Mammary epithelial cell (primary cell): ENCODE measurements at places on chromosomes 6 and 20.
A peak's percentile ranks its signal among the peaks of the same experiment; 100 is the strongest.

DNA sequence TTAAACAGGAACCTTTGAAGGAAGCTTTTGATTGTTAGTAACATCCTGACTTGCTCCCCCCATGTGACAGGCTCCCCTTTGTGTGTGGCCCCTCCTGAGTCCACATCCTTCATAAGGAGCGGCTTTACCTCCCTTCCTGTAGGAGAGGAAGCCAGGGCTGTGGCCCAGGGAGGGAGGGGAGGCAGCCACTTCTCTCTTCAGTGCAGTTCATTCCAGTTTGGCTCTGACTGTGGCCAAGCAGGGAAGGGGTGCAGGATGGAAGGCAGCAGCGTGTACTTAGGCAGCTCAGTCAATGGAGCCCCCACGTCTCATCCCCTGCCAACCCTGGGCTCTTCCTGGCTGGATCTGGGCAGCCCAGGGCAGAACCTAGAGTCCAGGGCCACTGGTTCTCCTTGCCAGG is 295.2 kb downstream of the QKI start:
- DNase-seq = no peak

GRCh38 chr20:32667027-32667426 is 6.7 kb downstream of the C20orf203 start:
- DNase-seq = no peak

GRCh38 chr6:30129265-30130178 is 6.4 kb upstream of the TRIM40 start:
- DNase-seq = no peak

- DNase-seq = no peak
Measured at GRCh38 chr20:34300809-34301586, 2.2 kb downstream of the AHCY start.

- DNase-seq = peak; percentile 41
Measured at GRCh38 chr6:128208851-128209580, 308.2 kb upstream of the THEMIS start.

DNA sequence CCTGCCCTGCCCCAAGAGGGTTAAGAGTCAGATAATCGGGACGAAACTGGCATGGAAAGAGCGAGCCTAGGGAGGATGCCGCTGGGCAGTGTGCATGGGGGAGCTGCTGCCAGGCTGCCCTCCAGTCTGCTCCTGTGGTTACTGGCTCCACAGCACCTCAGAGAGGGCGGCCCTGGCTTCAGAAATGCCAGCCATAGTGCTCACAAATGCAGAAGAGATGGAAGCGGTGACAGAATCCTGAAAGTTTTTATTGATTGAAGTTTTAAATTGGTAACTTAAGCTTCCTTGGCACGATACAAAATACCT is 57.9 kb downstream of the VAPB start:
- no peak for DNase-seq

DNA sequence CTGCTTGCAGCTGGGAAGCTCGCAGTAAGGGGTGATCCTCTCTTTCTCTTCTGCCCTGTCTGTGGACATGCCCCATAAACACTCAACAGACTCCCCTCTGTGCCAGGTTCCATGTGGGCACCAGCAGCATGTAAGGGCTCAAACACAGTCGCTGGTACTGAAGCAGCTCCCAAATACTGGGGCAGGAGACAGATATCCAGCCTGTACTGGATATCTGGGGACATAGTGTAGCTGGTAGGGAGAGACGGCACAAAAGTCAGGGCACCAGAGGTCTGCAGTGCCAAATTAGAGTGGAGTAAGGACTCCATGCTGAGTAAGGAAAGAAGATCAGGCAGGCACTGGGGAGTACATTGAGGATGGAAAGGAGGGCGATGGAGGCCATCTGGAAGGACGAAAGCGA is 48.3 kb upstream of the RSPO4 start:
- no peak for DNase-seq

DNA sequence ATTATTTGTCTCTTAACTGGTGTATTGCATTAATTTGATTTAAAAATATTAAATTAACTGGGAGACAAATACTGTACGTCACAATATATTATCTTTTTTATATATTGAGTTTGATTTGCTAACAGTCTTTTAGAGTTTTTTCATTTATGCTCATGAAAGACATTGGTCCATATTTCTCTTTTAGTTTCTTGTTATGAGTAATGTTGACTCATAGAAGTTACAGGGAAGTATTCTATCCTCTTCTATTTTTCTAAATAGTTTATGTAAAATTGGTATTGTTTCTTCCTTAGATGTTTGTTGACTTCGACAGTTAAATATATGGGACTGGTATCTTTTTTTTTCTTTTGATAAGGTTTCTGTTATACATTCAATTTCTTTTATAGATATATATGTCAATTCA is 1115.6 kb upstream of the CITED2 start:
- DNase-seq = peak; percentile 5

DNA sequence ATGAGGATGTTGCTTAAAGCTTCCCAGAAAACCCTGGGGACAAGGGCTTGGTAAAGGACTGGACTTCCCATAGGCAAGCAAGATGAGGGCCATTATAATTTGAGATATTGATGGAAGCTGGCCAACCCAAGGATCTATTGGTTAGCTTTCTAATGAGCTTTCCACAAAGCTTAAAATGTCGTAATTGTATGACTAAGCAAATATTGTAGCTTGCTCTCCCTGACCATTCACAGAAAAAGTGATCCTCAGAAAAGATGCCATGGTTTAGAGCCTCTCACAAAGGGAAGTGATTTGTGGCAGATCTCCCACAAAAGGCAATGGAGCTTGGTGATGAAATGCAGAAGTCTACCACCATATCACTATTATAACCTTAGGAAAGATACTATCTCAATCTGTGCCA is 13.6 kb downstream of the IL17F start:
- DNase-seq = no peak

GRCh38 chr20:35215066-35215956 is 11.2 kb upstream of the MMP24 start:
- peak; percentile 77 for DNase-seq

DNA sequence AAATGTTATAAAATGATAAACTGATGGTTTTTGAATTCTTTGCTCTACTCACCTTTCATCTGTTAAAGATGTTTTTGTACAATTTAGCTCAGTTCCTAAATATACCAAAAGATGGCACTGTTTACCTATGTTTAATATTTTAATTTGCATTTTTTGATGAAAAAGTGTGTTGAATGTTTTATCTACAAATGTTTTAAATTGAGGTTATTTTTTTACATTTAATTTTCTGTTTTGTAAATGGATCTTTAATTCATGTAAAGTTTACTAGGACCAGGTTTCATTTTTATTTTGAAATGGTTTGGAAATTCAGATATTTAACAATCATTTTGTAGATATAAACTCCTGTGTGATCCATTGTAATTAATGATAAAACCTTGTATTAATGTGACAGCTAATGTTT is 30.0 kb downstream of the CDKAL1 start:
- DNase-seq = no peak

GRCh38 chr6:45423111-45423823 is 45.5 kb upstream of the SUPT3H start:
- peak; percentile 28 for DNase-seq

- DNase-seq = no peak
Measured at GRCh38 chr20:58583176-58583575, 67.9 kb upstream of the STX16 start.

- no peak for DNase-seq
Measured at GRCh38 chr6:71015392-71015791, 58.5 kb upstream of the B3GAT2 start.

- DNase-seq = no peak
Measured at GRCh38 chr6:11008821-11009220, 35.3 kb downstream of the ELOVL2 start.

GRCh38 chr6:40460380-40460779 is 126.8 kb downstream of the LRFN2 start:
- DNase-seq = no peak

GRCh38 chr20:11687546-11688292 is 230.0 kb upstream of the BTBD3 start:
- no peak for DNase-seq

- no peak for DNase-seq
Measured at GRCh38 chr20:63090052-63090451, 83.3 kb upstream of the BHLHE23 start.

DNA sequence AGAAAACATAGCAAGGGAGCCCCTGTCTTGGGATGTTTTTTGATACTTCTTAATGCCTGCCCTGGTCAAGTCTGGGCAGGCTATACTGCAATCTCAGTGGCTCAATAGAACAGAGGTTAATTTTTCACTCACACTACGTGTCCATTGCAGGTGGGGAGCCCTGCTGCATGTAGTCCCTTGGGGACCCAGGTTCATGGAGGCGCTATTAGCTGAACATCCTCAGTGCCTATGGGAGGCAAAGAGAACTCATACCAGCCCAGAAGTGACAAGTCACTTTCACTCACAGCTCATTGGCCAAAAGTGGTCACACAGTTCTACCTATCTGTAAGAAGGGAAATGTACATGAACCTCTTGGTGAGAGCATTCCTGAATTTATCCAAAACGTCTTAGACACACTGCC is 23.2 kb downstream of the CGA start:
- no peak for DNase-seq

DNA sequence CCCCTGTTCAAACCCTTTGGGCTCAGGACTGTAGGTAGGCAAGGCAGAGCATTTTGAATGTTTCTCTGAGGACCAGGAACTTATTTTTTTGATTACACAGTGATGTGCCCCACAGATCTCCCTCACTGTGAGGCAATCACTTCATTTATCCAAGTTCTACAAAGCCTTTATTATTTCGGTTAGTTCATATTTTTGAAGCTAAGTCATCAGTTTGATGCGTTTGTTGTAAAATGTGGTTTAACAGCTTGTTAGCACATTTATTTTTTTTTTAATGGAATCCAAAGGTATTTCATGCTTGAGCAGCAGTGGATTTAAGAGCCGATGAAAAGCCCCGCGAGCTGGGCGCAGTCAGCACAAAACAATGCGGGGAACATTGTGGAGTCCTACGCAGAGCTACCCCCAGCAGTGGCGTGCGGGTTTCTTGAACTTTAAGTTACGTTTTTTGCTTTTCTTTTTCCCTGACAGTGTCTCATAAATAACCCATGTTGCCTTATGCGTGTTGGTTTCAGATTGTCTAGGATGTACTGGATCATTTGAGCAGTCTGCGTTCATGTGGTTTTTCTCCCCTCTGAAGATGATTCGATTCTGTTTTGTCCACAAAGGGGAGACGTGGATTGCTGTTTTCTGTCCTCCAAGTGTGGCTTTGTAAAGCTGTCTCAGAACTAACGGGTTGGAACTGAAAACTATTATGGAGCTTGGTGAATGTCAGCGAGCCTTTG is 233.6 kb upstream of the BMP2 start:
- DNase-seq = peak; percentile 64

- peak; percentile 26 for DNase-seq
Measured at GRCh38 chr6:82954937-82955577, 110.6 kb downstream of the UBE3D start.

- DNase-seq = no peak
Measured at GRCh38 chr20:1166948-1167720, 17.6 kb downstream of the TMEM74B start.

DNA sequence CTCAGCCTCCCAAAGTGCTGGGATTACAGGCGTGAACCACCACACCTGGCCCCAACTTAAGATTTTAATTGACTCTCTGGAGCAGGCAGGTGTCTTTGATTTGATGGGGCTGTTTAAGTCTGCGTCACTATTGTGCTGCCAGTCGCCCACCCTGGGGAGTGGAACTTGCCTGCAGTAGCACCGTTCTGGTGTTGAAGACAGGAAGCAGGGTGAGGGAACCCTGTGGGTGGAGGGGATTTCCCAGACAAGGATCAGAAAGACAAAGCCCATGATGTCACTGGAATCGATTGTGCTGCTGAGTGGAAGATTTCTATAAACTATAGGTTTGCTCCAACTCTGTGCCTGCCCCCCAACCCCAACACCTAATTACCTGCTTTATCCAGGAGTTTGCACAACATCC is 11.0 kb downstream of the ALDH8A1 start:
- no peak for DNase-seq

DNA sequence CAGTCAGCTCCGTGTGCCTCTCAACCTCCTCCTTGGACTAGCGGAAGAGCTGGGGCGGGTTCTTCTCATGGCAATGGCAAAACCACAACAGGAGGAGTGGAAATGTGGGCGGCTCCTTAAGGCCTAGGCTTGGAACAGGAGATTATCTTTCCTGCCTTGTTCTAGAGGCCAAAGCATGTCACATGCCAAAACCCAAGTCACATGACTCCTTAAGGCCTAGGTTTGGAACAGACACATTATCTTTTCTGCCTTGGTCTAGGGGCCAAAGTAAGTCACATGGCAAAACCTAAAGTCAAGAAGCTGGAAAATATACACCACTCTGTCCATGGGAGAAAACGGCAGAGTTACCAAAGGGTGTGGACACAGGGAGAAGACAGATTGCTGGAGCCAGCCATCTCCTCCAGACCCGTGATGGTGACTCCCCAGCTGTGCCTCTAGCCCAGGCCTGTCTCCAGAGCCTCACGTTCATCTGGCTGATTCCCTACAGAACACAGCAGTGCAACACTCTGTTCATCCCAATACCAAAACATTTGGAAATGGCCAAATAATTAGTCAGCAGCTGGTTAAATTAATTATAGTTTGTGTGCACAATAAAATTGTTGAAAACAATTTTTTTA is 34.2 kb downstream of the ANKRD60 start:
- no peak for DNase-seq

DNA sequence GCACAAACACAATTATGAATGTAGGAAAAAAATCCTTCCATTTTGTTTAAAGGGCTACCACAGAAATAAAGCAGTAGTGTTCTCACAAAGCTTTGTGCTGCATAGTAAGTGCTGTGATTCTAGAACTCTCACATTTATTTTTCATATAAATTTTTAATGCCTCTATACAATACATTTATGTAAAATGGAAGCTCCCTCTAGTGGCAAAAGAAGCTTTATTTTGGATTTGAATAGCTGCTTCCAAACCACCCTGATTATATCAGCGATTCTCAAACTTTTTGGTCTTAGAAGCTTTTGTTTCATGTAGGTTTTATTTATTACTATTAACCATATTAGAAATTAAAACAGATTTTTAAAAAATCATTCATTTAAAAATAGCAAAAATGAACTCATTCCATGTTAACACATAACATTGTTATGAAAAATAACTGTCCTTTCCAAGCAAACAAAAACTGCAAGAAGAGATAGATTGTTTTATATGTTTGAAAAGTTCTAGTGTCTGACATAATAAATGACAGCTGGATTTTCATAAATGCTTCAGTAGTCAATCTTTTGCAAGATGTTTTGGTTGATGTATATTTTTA is 38.4 kb downstream of the HS3ST5 start:
- DNase-seq = peak; percentile 1

- DNase-seq = no peak
Measured at GRCh38 chr6:107550241-107550840, 60.4 kb downstream of the SOBP start.

DNA sequence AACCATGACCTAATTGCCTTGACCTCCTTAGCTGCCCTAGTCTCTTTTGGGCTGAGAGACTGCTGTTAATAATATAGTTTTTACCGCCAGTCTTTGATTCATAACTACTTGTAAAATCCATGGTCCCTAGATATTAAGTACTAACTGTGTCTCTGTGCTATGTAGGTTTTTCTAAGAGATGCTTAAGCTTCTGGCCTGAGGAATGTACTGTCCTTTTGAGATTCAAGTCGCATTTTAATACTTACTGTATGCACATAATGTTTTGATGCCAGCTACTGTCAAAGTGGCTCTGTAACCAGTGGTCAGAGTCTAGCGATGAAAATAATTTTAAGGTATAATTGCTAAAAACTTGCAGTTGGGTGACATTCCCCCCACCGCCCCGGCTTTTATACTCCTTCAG is 2.1 kb downstream of the AKAP12 start:
- no peak for DNase-seq
